ENCODE measurements at places on chromosomes 3 and 15.

DNA sequence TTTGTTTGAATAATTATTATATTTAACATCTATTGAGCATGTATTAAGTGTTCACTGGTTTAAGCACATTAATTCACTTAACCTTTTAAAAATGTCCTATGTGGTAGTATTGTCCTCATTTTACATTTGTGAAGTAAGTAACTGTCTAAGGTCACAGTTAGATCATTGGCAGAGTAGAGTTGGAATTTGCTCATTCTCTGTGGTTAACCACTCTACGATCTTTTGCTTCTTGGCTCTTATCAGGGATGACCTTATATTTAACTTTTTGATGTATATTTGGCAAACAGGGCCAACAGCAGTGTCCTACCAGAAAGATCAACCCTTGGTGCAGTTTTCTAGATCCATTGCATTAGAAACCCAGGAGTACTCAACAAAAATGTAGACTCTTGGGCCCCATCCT is 34.0 kb downstream of the PXK start:
- DNase-seq: no peak

DNA sequence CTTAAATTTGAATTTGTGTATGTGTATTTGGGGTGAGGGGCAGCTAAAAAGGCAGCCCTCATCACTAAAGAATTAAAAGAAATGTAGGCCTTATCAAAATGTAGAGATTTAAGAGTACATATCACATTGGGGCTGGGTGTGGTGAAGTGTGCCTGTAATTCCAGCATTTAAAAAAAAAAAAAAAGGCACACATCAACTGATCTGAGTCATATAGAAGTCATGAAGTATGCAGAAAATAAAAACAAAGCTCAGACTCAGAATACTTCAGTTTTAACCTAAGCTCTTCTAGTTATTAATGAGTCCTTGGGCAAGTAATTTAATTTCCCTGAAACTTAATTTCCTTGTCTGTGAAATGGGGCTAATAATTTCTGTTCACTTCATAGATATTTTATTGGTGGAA is 31.6 kb downstream of the SLC24A1 start:
- DNase-seq: no peak

GRCh38 chr3:117219296-117219695 is 509.7 kb downstream of the TUSC7 start:
- no peak for DNase-seq

DNA sequence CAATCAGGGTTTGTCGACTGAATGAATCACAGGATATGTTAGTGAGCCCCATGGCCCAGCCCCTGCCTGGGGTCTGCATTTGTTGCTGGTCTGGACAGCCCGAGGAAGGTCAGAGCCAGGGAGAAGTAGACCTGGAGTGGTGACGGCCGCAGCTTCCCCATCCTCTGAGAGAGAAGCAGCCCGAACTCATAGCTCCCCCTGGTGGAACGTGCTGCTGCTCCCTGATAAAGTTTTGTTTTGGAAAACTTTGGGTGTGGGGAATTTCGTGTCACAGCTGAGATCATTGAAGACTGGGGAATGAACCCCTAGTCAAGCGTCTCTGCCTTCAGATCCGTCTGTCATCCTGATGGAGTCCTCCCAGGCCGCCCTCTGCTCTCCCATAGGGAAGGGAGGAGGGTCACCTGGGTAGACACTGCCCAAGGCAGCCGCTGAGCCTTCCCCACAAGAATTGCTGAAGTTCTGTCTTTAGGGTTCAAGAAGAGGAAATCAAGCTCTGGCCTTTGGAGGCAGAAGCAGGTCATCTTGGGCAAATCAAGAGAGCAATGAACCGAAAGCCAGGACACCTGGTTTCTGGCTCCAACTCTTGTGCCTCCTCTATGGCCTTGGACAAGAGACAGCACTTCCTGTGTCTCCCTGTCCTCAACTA is 60.5 kb downstream of the GLDN start:
- no peak for DNase-seq

DNA sequence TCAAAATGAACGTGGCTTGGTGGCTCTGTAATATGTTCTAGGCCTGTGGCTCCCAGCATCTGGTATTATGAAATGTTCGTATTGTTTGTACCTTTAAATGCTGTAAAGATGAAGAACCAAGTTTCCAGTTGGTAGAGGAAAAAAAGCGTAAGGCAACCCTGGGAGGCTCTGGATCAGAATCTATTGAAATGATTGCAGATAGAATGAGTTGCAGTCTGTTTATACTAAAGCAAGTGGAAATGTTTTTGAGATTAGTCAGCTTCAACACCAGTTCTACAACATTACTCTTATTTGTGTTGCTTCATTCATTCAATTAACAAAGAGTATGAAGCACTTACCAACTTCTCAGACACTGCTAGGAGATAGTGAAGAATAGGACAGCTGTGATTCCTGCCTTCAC is 5.3 kb downstream of the ARL6IP5 start:
- no peak for DNase-seq

DNA sequence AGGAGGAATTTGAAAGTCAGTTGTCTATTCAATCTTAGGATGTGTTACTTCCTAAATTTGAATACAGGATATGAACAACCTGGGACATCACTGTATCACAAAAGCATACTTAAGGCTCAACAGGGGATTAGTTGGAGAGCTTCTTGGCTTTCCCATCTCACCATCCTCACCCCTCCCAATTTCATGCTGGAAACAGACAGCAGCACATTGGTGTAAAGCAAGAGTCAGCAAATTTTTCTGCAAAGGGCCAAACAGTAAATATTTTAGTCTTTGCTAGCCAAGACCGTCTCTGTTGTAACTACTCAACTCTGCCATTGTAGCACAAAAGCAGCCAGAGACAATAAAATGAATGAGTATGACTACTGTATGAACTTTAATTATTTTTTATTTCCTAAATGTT is 94.9 kb downstream of the ERC2 start:
- no peak for DNase-seq

DNA sequence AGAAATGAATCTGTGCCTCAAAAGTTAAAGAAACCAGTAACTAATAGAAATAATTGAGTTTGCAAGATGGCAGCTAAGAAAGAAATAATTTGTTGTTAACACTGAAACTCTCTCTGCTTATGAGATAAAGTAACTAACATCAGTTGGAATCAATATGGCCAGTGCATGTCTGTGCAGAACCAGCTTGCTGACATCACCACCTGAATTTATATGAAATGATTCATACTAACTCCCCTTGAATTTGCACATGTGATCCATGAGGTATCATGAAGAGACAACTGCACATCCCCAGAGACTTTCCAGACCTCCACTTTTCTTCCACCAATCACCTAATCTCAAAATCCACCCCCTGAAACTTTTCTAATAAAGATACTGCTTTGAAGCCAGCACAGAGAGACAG is 10.3 kb upstream of the SLC25A38 start:
- DNase-seq: no peak

- DNase-seq: no peak
Observed at GRCh38 chr3:76065964-76066363, 280.6 kb upstream of the ZNF717 start.

DNA sequence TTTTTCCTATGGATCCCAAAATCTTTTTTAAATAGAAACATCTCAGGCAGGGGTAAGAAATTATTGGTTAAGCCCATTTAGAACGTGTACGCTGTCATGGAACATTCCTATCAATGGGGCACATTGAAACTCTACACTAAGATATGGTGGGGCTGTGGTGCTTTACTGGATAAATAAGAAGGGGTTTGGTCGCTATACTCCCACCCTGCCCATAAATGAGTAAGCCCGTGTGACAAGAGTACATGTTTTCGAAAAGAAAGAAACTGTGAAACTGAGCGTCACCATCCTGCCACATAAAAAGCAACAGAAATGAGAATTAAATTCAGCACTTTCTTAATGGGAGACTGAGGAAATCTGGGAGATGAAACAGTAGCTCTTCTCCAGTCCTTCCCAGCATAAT is 929.7 kb upstream of the CFAP20DC start:
- DNase-seq: no peak

GRCh38 chr3:76715426-76715825 is 324.5 kb upstream of the ROBO2 start:
- no peak for DNase-seq

- DNase-seq: no peak
Observed at GRCh38 chr3:139893267-139893962, 41.6 kb upstream of the CLSTN2 start.

DNA sequence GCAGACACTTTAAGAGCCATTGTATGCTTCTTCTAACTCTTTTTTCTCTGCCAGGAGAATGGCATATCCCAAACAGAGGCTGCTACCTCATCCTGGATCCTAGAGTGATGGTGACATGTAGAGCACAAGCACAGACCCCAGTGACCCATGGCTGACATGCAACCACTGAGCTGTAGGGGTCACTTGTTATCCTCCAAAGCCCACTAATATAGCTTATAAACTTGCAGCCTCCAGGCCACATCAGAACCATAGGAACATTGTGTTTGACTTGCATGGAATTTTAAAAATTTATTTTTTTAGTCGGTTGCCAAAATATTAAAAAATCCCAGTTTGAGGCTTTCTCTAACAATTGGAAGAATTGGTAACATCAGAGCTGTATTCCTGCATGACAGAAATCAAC is 283.0 kb upstream of the WNT5A start:
- DNase-seq: no peak

- DNase-seq: no peak
Observed at GRCh38 chr15:88776646-88777045, 26.6 kb upstream of the ACAN start.

DNA sequence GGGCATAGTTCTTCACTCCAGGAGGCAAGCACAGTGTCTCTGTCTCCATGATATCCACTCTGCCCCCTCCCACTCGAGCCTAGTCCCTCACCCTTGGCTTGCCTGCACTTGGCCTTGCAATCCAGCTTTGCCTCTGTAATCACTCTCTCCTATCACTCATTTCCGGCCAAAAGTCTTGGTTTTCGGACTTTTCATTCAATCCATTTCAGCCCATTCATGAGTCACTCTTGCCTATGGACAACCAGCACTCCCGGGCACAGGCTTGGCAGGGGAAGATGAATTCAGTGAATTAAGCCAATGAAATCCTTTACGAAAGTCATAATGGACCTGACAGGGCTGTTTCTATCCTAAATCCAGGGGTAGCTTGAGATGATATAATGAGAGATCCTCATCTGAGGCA is 21.7 kb downstream of the DAZL start:
- no peak for DNase-seq

DNA sequence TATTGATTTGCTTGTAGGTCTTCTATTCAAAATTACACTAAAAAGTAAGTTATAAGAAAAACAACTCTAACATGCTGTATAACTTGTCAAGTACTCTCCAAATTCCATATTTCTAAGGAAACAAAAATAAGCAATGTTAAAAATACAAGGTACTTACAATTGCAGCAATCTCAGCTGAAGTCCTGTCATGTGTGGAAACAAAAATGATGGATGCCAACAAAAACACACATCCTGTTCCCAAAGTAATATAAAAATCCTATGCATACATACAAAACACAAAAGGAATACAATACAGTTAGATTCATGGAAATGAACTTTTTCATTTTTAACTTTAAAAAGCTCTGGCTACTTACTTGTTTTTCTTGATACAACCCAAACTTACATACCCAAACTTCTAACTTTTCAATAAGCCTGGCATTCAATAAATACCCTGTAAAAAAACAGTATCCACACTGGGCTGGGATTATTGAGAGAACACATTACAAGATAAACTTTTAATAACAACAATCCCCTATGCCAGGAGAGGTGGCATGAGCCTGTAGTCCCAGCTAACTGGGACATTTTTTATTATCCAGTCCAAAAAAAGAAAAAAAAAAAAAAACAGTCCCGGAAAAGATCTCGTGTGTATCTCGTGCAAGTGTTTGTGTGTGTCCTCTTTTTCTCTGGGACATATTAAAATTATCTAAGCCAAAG is 14.7 kb downstream of the CMTM6 start:
- no peak for DNase-seq

DNA sequence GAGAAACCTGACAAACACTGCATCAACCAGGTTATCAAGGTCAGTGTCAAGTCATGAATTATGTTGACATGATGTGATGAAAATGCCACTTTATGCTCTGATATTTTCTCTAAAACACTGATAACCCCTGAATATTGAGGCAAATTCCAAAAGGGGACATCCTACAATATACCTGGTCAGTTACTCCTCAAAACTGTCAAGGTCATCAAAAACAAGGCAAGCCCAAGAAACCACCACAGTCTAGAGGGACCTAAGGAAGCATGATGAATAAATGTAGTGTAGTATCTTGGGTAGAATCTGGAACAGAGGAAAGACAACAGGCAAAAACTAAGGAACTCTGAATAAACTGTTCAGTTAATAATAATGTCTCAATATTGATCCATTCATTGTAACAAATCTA is 275.3 kb upstream of the THRB start:
- DNase-seq: no peak

GRCh38 chr3:151684094-151684493 is 49.6 kb upstream of the AADACL2 start:
- DNase-seq: no peak

- no peak for DNase-seq
Observed at GRCh38 chr3:53243165-53243564, 12.7 kb downstream of the TKT start.

- no peak for DNase-seq
Observed at GRCh38 chr3:127067116-127067910, 84.4 kb downstream of the PLXNA1 start.

DNA sequence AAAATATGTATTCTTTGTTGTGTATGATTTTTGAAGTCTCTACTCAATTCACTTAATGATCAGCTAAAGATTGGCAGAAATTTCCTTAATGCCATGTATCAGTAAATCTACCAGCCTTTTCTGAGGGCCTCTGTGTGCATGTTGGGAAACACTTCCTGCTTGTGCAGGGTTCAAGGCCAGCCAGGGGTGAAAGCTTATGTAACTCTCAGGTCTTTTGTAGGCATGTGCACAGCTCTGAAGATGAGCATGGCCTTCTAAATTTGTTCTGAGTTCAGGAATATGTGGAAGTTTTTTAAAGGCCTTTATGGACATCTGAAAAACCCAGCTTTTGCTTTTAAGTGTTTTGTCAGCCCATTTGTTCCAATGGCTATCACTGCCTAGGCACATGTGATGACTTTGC is 82.7 kb downstream of the ROBO1 start:
- DNase-seq: no peak

DNA sequence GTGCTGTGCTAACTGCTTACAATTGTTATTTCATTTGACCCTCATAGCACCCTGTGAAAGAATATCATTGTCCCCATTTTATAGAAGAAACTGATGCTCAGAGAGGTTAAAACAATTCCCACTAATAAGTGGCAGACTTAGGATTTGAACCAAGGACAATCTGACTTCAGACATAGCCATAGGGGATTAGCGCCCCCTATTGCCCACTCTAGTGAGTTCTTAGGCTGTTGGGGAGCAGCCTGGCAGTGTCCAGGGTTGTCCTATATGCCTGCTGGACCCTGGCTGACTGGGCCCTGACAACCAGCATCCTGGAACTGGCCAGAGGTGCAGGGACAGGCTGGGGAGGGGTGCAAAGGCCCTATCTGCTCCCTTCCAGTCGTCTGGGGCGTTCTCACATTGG is 15.4 kb downstream of the DPH3 start:
- DNase-seq: no peak

GRCh38 chr3:37855363-37855970 is 6.2 kb upstream of the CTDSPL start:
- peak; percentile 85 for DNase-seq

- no peak for DNase-seq
Observed at GRCh38 chr3:196754091-196754981, 14.7 kb downstream of the PAK2 start.

GRCh38 chr3:150303768-150304167 is 104.3 kb upstream of the TSC22D2 start:
- no peak for DNase-seq
